ENCODE measurements at places on chromosomes 7 and 10.

GRCh38 chr7:25858525-25859411, 293.2 kb upstream of the NFE2L3 start:
- no peak for DNase-seq

DNA sequence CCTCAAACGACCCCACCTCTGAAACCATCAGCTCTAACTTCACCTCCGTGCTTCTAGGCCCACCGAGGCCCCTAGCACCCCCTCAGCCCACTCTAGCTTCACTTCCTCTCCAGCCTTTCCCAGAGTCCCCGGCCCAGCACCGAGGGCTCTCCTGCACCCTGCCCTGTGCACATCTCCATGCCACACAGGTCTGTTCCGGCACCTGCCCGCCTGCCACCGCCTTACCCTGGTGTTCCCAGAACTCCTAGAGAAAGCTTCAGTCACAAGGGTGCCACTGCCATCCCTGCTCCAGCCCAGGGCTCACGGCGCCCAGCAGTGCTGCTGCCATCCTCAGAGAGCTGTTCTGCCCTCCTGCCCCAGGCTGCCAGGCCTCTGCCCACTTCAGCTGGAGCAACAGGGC, 61.3 kb upstream of the INSIG1 start:
- no peak for DNase-seq

GRCh38 chr10:37225163-37225562, 99.8 kb downstream of the ANKRD30A start:
- DNase-seq, result no peak

- DNase-seq, result no peak
Observed at GRCh38 chr7:55095672-55096071, 76.9 kb downstream of the EGFR start.

All from right lung (tissue), 10 donors.